ENCODE measurements at places on chromosomes 7 and 10. TPM values are rescaled to one million over a fixed set of nuclear protein-coding genes. Genes with fewer than 3 reads are reported as not detected.

Gene EN2
- total RNA-seq: not detected

Gene CRYGN
- total RNA-seq: not detected

Gene PALS2
- total RNA-seq: 12.9 TPM

DNA sequence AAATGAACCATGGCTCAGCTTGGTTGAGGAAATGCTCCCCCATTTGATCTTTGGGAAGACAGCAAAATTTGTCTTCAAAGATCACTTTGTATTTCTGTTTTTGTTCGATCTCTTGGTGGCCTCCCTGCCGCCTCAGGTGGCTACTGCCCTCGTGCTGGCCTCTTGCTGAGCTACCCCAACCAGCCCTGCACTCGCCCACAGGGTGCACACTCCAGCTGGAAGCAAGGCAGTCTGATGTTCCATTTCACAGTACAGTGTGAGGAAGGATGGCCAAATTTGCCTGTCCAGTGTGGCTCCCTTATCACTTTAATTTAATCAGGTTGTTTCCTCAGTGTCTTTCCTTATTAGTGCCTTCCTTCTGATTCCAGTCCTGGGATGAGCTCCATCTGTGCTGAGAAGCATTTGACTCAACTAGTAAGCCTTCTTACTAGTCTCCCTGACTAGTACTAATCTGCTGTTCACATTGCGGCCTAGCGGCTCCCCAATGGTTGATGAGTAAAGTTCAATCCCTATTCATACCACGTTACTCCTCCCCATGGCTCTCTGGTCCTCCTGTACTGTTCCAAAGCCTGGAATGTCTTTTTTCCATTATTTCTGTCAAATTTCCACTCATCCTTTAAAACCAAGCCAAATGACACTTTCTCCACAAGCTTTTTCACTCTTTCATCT is 8.2 kb downstream of the MYOF start:
- no peak for DNase-seq

GRCh38 chr7:49245062-49245461 is 320.7 kb downstream of the CDC14C start:
- no peak for DNase-seq

GRCh38 chr10:101829561-101830315 is 11.5 kb upstream of the OGA start:
- DNase-seq: no peak

DNA sequence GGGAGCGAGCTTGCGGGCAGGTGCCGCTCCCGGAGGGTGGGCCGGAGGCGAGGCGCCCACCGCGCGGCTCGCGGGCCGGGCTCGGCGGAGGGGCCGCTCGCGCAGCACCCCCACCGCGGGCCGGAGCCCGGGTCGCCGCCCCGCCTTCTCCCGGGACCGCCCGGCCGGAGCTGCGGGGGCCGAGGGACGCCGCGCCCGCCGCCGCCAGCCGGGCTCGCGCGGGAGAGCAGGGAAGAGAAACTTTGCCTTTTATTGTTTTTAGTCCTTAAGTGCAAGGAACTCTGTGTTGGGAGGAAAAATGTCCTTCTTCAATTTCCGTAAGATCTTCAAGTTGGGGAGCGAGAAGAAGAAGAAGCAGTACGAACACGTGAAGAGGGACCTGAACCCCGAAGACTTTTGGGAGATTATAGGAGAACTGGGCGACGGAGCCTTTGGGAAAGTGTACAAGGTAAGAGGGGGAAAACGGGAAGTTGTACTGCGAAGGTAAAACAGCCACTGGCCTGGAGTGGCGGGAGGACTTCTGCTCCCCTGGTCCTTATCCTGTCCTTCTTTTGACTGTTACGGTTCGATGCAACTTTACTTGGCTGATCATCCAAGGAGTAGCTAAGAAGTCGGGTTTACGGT is 620 bp downstream of the SLK start:
- DNase-seq: no peak

GRCh38 chr10:106082865-106083264 is 1081.6 kb downstream of the SORCS1 start:
- DNase-seq: peak; percentile 38

GRCh38 chr7:16845746-16846145 is 36.0 kb downstream of the AGR3 start:
- no peak for DNase-seq

GRCh38 chr10:65234261-65234660 is 1691.6 kb upstream of the LRRTM3 start:
- peak; percentile 77 for DNase-seq

DNA sequence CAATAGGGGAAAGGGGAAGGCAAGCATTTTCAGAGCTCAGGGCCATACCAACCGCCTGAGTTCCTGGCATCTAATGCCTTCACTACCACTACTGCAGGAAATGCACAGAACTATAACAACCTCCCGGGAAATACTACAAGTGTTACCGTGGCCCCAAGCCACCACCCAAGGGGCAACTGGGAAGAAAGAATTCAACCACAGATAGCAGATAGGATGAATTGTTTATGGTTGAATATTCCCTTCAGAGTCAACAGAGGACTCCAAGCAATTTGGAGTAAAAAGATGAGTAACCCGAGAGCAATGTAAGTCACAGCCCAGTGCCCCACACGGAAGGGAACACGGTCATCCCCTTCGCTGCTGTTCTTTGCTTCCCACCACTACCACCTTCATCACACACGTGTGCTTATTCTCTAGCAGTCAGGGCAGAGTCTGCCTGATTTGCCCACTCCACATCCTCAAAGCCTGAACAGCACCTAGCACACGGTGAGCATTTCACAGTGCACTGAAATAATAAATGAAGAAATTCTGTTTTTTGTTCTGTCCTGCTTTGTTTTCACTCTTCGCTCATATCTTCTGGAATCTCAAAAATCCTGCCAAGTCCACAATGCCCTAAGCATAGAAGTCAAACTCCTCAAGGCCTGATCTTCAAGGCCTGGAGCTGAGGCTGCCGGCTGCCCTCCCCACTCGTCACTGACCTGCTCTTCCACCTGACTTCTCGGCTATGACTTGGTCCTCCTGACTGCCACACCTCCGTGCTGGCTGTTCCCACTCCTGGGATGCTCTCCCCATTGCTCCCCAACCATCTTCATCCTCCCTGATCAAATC is 221.1 kb downstream of the KCNMA1 start:
- peak; percentile 76 for DNase-seq

GRCh38 chr7:117448655-117449054 is 21.4 kb upstream of the ASZ1 start:
- no peak for DNase-seq

GRCh38 chr10:30828680-30829079 is 199.1 kb upstream of the LYZL2 start:
- peak; percentile 45 for DNase-seq

- peak; percentile 51 for DNase-seq
Measured at GRCh38 chr10:3136763-3137611, 35.6 kb downstream of the PITRM1 start.

GRCh38 chr7:77800158-77800557 is 1.6 kb downstream of the PHTF2 start:
- DNase-seq: no peak

DNA sequence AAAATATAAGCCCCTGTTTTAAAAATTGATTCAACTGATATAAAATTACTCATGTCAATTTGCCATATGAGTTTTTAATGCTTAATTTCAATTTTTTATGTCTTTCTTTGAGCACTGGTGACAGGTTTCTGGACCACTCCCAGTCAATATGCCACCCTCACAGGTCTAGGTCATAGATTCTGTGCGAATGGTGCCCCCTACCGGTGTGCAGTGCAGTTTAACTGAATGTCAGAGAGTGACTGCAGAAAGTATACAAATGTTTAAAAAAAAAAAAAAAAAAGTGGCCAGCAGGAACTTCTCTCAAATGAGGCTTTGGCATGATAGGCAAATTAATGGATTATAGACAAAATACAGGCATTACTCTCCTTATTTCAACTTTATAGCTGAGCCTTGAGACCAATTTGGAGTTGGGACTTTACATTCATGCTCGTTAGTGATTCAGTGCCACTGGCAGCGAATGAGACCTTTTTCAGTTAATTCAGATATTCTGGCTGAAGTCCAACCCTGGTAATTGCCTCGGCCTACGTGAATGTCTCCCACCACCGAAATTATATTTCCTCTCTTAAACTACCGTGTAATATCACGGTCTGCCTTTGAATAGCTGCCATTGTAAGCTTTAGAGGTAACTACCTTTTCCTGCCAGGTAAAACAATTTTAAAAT is 427.6 kb downstream of the PHTF2 start:
- peak; percentile 12 for DNase-seq

DNA sequence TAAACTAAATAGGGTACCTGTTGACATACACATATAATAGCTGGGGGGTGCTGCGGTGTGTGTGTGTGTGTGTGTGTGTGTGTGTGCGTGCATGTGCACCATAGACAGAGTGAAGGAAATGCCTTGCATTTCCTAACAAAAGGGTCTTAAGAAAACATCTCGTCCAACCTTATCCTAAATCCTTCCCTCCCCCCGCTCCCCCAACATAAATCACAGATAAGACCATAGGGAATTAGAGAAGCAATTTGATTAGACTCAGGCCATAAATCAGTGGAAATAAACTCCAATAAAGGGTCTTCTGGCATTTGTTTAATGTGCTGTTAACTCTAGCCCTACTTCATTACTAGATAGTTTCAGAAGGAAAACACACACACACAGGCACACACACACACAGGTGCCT is 148.5 kb downstream of the PPP1R17 start:
- DNase-seq: no peak

DNA sequence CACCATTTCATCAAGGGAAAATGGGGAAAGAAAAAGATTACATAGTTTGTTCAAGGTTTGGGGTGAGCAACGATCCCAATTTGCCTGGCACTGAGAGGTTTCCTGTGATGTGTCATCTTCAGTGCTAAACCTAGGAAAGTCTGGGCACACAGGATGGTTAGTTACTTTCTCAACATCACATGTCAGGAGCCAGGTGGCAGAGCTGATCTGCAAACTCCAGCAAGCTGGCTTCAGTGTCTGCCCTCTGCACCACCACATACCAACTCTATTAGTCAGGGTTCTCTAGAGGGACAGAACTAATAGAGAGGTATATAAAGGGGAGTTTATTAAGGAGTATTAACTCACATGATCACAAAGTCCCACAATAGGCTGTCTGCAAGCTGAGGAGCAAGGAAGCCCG is 11.3 kb downstream of the ADAM12 start:
- DNase-seq: no peak

DNA sequence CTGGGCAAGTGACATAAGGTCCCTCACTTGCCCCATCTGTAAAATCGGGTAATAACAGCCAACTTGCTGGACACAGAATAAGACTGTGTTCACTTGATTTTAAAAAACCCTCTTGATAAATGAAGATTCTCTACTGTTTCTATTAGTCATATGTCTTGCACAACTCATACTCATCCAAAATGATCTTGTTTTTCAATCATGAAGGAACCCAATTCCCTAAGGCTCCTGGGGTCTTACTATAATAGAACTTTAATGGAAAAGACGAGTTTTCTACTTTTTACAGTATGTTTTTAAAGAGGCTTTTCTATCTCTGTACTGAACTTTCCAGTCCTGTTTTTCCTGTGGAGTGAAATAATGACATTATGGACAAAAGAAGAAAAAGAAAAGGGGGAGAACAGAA is 103.8 kb downstream of the ARID5B start:
- DNase-seq: no peak

DNA sequence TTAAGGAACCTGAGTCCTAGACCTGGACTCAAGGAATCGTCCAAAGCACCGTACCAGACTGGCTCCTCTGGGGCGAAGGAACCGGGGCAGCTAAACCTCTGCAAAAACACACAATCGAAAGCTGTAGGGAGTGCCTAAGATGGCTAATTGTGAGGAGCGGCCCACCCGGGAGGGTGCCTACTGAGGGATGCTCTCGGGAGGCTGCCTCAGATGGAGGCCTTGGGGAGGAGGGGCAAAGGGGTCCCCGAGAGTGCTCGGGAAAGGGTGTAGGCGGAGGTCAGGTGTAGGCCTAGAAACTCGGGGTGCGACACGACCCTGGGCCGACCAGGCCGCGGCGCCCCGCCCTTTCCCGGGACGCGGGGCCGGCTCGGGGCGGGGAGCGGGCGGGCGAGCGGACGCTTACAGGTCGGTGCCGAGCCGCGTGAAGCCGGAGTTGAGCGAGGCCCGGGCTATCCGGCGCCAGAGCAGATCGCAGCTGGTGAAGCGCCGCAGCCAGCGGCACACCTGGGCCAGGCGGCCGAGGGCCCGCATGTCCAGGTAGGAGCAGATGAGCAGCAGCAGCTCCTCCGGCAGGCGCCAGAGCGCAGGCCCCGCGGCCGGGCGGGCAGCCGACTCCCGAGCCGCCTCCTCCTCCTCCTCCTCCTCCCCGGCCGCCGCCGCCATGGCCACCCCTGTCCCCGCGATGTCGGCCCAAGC is 844 bp downstream of the FBXW4 start:
- DNase-seq: peak; percentile 55
